ENCODE measurements at places on chromosomes 6 and 20.

- DNase-seq = no peak
Observed at GRCh38 chr6:138455746-138456400, 43.4 kb downstream of the NHSL1 start.

DNA sequence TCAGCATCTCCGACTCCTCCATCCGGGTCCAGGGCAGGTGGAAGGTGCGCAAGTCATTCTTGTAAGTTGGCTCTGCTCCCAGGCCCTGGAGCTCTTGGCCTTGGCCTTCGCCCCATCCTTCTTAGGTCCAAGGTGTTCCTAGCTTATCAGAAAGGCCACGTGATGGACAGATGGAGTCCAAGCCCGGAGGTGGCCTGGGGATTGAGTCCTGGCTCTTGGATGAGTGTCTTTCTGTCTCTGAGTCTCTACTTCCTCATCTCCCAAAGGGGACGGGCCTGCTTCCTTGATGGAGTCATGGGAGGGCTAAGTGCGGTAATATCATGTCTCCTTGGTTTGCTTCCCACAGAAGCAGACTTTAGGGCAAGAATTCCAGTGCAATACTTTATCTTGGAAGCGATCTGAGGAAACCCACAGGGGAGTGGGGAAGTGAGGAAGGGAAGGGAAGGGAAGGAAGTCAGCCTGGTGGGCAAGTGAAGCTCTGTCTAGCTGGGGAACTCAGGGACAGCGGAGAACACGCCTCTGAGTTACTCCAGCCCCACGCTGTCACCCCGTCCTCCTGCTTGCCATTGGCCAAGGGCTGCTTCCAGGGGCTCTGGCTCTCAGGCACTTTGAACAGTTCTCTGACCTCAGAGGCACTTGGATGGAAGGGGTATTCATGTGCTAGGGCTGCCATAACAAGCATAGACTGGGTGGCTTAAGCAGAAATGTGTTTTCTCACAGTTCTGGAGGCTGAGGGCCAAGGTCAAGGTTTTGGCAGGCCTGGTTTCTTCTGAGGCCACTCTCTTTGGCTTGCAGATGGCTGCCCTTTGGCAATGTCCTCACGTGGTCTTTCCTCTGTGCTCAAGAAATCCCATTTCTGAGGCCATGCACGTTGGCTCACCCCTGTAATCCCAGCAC is 4.8 kb downstream of the LBP start:
- DNase-seq = no peak

DNA sequence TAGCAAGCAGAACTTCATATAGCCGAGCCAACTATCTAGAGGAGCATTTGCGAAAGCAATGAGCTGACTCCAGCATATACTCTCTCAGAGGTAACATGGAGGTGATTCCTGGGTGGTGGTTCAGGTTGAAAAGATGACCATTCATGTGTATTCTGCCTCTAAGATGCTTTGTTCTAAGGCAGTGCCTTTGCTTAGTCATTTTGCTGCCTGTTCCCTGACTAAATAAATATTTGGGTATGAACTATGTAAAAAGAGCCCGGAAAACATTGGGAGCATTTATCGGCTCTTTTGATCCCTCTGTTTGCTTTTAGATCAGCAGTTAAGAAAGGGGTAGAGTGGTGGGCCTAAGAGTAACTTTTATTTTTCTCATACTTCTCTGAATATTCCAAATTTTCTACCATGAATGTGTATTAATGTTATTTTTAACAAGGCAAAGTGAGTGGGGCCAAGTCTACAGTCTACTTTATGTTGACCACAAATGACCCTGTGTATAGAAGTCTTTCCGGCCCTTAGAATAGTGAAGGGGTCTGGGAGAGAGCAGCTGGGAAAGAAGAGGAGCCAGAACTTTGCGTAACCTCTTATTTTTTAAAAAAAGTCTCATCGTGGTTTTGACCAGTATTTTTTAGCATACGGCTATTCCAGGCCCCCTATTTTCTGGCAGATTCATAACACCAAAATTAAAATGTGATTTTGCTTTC is 206.5 kb upstream of the EYA4 start:
- DNase-seq = no peak

GRCh38 chr6:150207931-150208570 is 65.2 kb downstream of the PPP1R14C start:
- no peak for DNase-seq

GRCh38 chr6:3210024-3210610 is 17.3 kb downstream of the TUBB2B start:
- no peak for DNase-seq

GRCh38 chr6:42135722-42136121 is 6.7 kb downstream of the C6orf132 start:
- DNase-seq = no peak

GRCh38 chr6:3212261-3212660 is 15.2 kb downstream of the TUBB2B start:
- no peak for DNase-seq

DNA sequence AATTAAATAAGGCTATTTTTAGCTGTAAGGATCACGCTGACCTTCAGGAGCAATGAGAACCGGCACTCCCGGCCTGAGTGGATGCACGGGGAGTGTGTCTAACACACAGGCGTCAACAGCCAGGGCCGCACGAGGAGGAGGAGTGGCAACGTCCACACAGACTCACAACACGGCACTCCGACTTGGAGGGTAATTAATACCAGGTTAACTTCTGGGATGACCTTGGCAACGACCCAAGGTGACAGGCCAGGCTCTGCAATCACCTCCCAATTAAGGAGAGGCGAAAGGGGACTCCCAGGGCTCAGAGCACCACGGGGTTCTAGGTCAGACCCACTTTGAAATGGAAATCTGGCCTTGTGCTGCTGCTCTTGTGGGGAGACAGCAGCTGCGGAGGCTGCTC is 84.0 kb downstream of the RAMACL start:
- DNase-seq = no peak

GRCh38 chr6:110550353-110550752 is 73.9 kb upstream of the SLC22A16 start:
- DNase-seq = no peak

DNA sequence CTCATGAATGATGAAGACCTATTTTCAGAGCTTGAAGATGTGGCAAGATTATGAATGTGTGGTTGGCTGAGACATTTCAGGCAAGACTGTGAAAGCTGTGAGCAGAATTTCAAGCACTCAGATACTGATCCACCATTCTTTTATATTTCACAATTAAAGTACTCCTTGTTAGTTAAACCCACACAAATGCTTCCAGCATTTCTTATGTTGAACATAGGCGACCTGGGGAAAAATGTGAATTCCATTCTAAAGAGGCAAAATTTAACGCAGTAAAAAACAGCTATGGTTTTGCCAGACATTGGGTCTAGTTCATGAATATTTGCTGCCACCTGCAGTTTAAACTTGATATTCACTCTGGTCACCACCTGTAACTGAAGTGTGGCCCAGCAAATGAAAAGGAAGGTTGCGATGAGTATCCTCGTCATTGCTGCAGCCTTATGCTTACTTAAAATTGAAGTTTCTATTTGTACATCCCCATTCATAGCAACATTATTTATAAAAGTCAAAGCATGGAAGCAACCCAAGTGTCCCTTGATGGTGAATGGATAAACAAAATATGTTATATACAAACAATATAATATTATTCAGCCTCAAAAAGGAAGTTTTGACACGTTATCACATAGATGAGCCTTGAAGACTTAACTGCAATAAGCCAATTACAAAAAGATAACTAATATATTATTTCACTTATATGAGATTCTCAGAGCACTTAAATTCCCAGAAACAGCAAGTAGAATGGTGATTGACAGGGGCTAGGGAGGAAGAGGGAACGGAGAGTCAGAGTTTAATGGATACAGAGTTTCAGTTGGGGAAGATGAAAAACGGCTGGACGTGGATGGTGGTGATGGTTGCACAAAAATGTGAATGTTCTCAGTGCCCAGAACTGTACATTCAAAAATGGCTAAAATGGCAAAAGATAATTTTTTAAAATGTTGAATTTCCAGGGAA is 32.4 kb upstream of the FAM184A start:
- peak; percentile 92 for DNase-seq

GRCh38 chr20:51249215-51249614 is 226.3 kb upstream of the KCNG1 start:
- DNase-seq = no peak

DNA sequence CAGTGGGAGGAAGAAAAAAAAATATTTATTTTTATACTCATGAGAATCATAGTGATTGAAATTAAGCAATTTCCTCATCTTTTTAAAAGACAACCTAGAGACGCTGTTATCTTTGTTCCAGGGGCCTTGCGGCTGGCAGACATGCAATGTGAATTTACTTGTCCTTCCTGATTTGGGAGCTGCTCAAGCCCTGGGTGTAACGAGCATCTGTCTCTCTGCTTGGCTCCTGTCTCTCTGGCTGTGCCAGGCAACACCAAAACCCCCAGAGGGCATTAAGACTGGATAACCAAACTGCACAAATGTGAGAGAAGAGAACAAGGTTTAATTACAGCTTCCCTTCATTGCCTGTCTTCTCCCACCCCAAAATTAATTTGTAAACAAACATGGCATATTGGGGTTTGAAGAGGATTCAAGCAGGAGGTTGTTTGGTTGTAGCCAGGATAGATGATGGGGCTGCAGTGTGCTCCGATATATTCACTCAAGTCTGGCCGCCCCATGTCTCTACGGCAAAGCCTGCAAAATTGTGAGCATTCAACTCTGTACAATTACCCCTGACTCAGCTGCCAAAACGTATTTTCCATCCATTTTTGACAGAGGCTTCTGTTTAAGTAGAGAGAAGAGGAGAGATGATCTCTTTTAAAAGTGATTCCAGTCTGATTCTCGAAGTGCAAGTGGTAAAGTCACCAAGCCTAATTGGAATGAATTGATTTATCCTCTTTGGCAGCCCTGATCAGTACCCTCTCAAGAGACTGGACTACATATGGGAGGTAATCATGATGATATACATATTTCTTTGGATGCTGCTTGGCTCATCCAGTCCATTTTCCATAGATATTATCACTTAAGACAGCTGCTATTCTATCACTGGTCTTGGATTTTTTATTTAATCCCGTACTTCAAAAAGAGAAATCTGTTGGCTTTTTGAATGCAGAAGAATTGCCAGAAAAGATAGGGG is 170.2 kb downstream of the SLC24A3 start:
- peak; percentile 66 for DNase-seq

DNA sequence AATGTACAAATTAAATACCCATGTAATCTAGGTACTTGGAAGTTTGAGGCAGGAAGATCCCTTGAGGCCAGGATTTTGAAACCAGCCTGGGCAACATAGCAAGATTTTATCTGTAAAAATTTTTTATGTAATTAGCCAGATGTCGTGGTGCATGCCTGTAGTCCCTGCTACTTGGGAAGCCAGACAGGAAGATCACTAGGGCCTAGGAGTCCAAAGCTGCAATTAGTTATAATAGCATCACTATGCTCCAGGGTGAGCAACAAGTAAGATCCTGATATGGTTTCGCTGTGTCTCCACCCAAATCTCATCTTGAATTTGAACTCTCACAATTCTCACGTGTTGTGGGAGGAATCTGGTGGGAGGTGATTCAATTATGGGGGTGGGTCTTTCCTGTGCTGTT is 535.8 kb downstream of the TENT5A start:
- DNase-seq = no peak

DNA sequence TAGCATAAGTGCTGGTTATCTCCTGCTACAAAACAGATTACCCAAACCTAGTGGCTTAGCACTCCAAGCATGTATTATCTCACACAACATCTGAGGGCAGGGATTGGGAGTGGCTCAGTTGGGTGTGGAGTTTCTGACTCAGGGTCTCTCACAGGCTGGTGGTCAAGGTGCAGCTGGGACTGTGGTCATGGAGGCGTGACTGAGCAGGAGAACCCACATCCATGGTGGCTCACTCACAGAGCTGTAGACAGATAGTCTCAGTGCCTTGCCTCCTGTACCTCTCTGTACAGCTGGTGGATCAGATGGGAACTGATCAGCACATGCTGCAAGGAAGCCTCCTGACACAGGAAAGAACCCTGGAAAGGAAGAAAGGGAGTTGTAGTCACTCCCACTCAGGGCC is 83.1 kb upstream of the CST7 start:
- no peak for DNase-seq

- no peak for DNase-seq
Observed at GRCh38 chr20:34271956-34272355, 30.7 kb downstream of the ASIP start.

GRCh38 chr6:131764350-131764749 is 43.5 kb upstream of the ENPP1 start:
- DNase-seq = no peak

DNA sequence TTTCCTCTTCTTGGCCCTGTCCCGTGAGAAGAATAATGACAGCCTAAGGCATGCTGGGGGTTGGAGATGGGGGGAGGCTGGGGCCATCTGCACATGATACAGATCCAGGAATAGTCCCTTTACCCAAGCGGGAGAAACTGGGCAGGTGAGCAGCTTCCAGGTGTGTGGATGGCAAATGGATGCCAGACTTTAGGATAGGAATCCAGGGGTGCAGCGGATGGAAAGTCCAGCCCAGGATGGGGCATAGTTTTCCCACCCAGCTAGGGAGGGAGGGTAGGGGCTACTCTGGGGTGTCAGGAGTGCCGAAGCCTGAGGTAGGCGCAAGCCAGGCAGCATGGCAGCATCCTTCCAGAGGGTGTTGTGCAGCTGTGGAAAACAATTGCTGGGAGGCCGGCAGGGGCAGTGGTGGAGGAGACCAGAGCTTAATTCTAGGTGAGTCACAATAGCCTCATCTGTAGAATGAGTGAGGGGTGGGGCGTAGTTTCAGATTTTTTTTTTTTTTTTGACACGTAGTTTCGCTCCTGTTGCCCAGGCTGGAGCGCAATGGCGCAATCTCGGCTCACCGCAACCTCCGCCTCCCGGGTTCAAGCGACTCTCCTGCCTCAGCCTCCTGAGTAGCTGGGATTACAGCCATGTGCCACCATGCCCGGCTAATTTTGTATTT is 15.4 kb upstream of the FAM110A start:
- no peak for DNase-seq
